Amniotic stem cell (primary cell): ENCODE measurements at places on chromosomes 5 and 9.

GRCh38 chr5:108607421-108607820 lies 140.3 kb upstream of the FER start:
- no peak for DNase-seq

DNA sequence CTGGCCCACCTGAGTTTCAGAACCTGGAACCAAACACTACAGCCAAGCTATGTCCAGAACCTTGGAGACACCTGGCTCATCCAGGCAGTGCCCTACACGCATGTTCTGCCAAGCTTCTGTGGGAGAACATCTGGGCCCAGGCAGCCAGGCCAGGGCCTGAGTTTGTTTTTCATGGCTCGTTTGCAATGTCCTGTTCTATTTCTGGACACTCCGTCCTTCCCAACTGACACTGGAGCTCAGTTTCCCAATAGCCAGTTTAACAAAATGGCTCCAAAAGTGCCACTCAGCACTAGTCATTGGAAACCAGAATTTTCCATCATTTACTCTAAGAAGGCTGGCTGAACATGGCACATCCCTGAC lies 38.6 kb downstream of the SH3RF2 start:
- DNase-seq = no peak

DNA sequence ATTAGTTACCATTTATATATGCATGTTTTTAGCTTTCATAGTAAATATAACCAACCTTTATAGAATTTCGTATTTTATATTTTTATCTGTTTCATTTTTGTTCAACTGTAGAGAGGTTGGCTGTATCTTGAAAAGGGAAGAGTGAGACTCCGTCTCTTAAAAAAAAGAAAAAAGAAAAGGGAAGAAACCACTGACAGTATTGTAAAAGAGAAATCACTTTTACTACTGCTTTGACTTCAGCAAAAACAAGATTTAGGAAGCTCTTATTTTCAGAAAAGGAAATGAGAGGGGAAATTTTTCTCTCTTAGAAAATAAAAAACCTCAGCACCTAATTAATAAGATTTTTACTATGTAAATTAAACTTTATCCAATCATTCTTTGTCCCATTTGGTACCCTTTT lies 14.4 kb downstream of the POLK start:
- DNase-seq = no peak

DNA sequence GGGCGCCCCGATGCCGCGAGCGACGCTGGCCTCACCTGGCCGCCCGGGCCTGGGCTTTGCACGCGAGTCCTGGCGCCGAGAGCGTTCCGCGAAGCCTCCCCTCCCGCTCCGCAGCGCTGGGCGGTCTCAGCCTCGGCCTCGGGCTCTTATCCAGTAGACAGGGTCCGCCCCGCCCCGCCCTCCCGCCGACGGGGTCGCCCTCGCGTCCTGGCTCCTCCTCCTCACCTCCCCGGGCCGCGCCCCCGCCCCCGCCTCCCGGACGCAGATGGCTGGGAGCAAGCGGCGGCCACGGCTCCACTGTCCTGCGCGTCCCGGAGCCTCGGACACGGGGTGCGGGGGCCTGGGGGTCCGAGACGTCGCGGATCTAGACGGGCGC lies at the start of gene SLC6A3:
Gene SLC6A3 (minus strand): TSS at position 128 of the 376 bp plus-strand sequence. CDS start 2,243 bp downstream, outside the sequence.
- DNase-seq = no peak

- DNase-seq = no peak
These were observed 354.8 kb downstream of the TMEM232 start for GRCh38 chr5:110371725-110372041.

DNA sequence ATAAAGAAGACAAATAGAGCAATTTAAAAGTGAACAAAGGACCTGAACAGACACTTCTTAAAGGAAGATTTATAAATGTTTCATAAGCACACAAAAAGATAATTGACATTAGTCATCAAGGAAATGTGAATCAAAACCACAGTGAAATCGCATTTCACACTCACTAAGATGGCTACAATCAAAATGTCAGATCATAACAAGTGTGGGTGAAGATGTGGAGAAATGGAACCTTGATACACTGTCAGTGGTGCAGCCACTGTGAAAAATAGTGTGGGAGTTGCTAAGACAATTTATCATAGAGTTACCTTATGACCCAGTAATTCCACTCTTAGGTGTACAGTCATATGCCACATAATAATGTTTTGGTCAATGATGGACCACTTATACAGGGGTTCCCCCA lies 54.5 kb upstream of the HTR4 start:
- no peak for DNase-seq

DNA sequence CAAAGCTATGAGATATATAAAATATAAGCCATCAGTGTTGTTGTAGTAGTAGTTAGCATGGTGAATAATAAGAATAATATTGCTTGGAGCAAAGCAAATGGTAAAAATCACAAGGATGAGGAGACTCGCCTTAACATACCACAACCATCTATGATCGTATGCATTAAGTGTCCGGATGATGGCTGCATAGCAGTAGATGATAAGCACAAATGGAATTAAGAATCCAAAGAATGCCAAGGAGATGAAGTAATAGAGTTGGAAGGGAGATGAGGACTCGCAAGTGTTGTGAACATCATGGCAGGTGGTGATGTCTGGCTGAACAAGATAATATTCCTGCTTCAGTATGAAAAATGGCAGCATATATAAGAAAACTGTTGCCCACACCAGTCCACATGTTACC lies 5.5 kb downstream of the F2RL2 start:
- peak; percentile 69 for DNase-seq

- peak; percentile 26 for DNase-seq
These were observed 193.8 kb upstream of the ZNF618 start for GRCh38 chr9:113682297-113682771.

GRCh38 chr5:112776301-112776856 lies 38.7 kb downstream of the APC start:
- DNase-seq = peak; percentile 43

GRCh38 chr9:107153336-107153735 lies 129.7 kb upstream of the RAD23B start:
- no peak for DNase-seq

DNA sequence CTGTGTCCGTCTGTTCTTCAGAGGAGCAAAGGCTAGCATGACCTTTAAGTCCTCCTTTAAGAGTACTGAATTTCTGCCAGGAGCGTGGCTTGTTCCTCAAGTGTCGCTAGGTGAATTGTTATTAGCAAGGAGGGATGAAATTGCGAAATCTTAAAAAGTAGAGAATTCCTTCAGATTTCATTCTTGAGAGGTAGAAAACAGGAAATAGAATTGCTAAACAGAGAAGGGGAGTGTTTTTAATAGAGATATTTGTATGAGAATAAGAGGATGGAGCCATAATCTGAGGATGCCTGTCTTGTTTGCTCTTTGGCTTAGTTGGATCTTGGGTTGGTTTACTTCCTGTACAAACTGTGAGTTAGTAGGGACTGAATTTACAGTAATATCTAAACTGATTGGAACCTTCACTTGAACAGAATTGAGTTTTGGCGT lies 39.2 kb downstream of the EXOSC2 start:
- no peak for DNase-seq

GRCh38 chr5:124721229-124721735 lies 25.2 kb downstream of the ZNF608 start:
- no peak for DNase-seq

DNA sequence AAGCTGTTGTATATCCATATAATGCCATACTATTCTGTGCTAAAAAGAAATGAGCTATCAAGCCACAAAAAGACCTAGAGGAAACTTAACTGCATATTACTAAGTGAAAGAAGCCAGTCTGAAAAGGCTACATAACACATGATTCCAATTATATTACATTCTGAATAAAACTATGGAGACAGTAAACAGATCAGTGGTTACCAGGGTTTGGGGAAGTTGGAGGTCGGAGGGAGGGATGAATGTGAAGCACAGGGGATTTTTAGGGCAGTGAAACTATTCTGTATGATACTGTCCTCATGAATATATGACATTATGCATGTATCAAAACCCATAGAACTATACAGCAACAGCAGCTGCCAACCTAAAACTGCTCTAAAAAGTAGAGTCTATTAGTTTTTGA lies 5.6 kb upstream of the RFK start:
- no peak for DNase-seq

DNA sequence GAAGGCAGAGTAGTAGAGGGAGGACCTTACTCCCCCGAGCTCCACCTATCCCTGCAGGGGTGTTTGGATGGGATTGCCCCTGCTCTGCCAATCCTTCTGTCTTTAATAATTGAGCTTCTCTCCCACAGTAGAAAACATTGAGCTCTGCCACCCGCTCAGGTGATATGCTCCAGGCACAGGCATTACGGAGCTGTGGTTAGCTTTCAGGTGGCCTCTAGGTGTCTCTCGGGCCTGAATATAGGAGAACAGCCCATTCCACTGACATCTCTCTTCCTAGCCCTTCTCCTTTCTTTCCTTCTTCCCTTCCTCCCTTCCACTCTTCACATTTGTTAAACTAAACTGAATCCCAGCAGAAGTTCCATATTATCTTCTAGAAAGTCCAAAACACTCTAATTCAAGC lies 203.4 kb downstream of the SYK start:
- no peak for DNase-seq

DNA sequence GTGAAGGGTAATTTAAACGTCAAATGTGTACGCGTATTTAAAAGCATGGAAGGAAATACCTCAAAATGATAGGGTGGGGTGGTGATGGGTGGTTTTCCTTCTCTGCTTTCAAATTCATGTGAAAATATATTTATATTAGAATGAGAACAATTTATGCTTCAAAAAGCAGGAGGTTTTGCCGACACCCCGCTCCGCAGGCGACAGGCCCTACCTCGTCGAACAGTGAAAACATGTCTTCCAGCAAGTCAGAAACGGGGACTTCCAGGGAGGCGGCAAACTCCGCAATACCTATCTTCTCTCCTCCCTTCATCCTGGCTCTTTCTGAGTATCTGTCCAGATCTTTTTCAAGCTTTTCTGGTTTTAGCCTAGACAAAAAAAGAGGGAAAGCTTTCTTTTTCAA lies 28.5 kb upstream of the SLC6A3 start:
- DNase-seq = no peak

DNA sequence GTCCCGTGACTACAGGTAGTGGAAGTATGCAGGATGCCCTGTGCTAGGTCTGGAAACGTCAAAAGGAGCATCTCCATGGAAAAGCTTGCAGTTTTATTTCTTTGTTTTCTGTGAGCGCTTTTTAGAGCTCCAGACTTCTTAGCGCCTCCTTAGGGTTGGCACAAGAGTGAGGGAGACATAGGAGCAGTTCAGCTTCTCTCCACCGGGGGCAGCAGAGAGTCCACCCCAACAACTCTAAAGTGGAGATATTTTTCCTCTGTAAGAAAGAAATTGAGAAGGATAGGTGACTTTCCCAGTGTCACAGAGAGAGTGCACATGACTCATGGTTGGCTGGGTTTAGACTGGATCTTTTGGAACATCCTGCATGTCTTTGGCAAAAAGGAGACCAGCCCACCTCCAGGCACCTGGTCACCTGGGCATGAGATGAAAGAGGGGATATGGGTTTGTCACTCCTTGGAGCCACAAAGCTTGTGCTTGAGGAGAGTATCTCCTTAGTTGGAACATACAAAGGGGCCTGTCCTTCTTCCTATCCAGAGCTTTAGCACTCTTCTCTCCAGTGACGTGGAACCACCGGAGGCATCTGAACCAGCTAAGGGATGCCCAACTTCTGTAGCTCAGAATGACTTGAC lies 637.7 kb downstream of the SEMA5A start:
- no peak for DNase-seq

DNA sequence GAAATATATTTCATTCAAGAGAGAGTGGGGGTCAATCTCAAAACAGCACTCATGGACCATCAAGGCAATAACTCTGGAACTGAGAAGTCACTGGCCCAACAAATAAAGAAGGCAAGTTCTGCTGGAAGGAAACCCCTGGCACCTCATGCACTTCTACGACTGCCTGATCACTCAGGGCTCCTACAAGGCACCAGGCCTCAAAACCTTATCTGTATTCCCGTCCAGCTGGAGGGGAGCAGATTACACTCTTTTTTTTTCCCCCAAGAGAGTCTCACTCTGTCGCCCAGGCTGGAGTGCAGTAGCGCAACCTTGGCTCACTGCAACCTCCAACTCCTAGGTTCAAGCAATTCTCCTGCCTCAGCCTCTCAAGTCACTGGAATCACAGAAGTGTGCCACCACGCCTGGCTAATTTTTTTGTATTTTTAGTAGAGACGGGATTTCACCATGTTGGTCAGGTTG lies 49.9 kb downstream of the P4HA2 start:
- no peak for DNase-seq

DNA sequence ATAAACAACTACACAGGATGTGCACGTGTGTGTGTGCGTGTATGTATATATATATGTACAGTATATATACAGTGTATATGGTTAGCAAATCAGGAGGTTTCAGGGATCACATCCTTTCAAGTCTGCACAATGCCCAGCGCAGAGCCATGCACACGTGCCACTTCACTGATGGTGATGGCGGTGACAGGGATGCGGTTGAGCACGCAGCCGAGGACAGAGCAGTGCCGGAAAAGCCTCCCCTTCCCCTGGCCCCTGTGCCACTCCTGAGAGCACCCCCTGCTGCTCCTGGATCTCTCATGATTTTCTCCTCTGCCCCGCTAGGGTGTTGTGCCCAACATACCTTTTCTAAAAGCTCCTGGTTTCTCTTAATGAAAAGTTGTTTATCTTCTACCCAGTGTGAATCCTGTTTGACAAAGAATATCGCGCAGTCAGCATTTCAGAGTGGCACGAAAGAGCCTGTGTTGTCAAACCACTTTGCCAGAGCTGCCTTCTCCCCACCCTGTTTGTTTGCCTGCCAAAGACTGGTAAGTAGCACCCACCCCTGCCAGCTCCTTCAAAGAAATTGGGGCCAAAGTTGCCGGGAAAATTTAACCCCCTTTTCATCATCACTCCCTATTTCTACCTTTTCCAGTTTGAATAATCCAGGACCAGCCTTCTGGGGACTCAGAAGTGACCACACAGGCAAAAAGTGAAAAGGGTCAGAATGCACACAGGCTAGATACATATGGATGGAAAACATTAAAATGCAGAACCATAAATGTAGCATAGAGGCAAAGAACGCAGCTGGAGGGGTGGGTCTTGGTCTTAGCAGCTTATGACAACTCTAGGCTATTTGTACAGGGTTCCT lies 126.2 kb upstream of the DPYSL3 start:
- no peak for DNase-seq

GRCh38 chr5:14728459-14728938 lies 64.0 kb downstream of the OTULIN start:
- DNase-seq = no peak

GRCh38 chr9:7782400-7783120 lies 17.0 kb downstream of the DMAC1 start:
- DNase-seq = no peak

DNA sequence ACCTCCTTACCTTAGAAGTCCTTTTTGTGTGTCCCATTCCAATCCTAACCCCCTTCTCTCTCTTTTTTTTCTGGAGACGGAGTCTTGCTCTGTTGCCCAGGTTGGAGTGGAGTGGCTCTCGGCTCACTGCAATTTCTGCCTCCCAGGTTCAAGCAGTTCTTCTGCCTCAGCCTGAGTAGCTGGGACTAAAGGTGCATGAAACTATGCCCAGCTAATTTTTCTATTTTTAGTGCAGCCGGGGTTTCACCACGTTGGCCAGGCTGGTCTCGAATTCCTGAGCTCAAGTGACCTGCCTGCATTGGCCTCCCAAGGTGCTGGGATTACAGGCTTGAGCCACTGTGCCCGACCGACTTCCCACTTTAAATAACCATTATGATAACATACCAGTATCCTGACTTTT lies 17.5 kb downstream of the TMEM38B start:
- DNase-seq = no peak

- DNase-seq = no peak
These were observed 43.0 kb downstream of the NUDT12 start for GRCh38 chr5:103519550-103519949.

- DNase-seq = peak; percentile 46
These were observed 127.3 kb downstream of the MACROH2A1 start for GRCh38 chr5:135271533-135272310.

GRCh38 chr5:72267685-72268084 lies 52.4 kb downstream of the MRPS27 start:
- no peak for DNase-seq

- peak; percentile 71 for DNase-seq
These were observed 42.3 kb upstream of the MUSK start for GRCh38 chr9:110626101-110626829.
